ENCODE measurements at places on chromosomes 4 and X.

DNA sequence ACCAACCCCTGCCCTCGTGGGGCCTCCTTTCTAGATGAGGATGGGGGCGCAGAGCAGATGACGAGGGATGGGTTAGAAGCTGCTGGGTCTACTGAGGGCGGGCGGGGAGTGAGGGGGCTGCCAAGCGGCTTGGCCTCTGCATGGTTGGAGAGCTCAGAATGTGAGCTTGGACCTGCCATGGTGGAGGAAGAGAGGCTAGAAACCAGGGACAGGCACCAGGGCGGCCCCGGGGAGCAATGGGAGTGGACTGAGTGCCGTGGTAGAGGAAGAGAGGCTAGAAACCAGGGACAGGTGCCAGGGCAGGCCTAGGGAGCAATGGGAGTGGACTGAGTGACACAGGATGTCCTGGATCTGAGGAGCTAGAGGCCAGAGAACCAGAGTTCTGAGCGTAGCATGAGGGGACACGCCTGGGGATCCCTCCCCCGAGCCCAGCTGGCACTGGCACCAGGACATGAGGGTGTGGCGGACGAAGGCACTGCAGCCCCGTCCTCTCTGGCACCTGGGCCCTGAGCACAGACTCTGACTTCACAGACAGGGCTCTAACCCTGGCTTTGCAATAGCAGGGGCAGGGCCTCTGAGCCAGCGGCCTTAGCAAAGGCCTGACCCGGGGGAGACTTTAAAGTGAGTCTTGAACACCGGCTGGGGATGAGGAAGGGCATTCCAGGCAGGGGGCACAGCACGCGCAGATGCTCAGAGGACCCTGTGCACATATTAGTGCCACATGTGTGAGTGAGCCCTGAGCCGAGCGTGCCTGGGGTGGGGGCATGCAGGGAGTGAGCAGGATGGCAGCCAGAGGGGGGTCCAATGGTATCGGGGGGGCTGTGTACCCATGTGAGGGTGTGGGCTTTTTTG, 214.0 kb upstream of the PSAPL1 start:
- DNase-seq: no peak

DNA sequence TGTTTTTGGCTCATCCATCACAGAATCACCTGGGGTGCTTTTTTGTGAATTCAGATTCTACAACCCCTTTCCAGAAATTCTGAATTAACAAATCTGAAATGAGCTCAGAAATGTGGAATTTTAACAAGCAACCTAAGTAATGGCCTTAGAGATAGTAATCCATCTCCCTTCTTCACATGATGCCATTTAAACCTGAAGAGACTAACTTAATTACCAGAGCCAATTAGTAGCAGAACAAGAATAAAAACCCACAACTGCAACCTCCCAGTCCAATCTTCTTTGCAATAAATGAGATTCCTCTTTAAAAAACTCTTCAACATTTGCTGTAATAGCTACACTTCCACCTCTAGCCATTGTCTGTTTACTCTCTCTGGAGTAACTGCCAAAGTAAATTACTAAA, 69.7 kb downstream of the ARAP2 start:
- no peak for DNase-seq

DNA sequence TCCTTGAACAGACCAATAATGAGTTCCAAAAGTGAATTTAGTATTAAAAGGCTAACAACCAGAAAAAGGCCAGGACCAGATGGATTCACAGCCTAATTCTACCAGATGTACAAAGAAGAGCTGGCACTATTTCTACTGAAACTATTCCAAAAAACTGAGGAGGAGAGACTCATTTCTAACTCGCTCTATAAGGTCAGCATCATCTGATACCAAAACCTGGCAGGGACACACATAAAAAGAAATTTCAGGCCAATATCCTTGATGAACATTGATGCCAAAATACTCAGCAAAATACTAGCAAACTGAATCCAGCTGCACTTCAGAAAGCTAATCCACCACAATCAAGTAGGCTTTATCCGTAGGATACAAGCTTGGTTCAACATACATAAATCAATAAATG, 35.8 kb upstream of the USP46 start:
- no peak for DNase-seq

DNA sequence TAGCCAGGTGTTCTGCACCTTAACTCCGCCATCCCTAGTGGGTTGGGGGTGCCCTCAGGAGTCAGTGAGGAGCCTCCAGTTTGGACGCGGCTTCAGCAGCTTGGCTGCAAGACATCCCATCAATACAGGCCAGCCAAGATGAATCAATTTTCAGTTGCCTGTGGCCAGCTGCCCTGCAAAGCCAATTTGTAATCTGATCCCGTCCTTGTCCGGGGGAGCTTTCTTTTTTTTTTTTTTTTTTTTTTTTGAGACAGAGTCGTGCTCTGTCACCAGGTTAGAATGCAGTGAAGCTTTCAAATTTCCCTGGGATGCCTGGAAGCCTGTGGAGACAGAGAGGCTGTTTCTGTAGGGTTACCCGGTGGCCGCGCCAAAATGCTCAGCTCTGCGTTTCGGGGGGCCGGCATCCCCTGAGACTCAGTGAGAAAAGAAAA, 192.5 kb downstream of the ASMT start:
- no peak for DNase-seq

DNA sequence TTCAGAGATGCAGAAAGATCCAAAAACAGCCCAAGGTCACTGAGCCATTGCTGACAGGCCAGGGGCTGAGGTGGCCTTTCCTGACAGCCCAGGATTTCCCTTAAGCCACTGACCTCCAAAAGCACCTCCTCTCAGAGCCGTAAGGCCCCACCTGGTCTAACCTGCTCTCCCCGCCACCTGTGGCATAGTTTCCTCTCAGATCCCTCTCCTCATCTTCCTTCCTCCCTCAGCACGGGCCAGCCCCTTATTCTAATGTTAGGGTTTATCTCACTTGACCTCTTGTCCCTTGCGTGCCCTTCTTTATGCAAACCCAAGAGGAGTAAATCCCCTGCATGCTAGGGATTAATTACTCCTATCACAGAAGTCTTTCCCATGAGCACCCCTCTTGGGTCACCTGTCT, 113.0 kb downstream of the RBM47 start:
- no peak for DNase-seq

DNA sequence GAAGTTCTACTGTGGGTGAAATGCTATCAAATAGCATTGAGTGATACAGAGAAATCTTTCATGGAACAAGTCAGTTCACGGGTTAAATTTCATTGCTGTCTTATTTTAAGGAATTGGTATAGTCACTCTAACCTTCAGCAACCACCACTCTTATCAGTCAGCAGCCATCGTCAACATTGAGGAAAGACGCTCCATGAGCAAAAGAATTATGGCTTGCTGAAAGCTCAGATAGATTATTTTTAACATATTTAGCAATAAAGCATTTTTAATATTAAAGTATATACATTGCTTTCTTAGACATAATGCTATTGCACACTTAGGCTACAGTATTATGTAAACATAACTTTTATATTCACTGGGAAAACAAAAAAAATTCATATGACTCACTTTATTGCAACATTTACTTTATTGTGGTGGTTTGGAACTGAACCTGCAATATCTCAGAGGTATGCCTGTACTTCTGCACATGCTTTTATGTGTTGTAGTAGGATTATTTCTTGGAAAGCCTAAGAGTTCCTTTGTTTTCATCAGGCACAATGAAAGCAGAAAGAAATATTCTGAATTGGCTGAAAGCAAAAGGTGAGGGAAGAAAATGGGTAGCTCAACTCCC, 586.7 kb downstream of the GBA3 start:
- no peak for DNase-seq
